ENCODE measurements at places on chromosomes 4 and X. TPM values are rescaled to one million over a fixed set of nuclear protein-coding genes. Genes with fewer than 3 reads are reported as not detected.
A peak's percentile ranks its signal among the peaks of the same experiment; 100 is the strongest.

Gene SLC38A5
- 0.66 TPM for total RNA-seq

Gene IL9R
- not detected for total RNA-seq

Gene OPN1MW
- total RNA-seq, result not detected

DNA sequence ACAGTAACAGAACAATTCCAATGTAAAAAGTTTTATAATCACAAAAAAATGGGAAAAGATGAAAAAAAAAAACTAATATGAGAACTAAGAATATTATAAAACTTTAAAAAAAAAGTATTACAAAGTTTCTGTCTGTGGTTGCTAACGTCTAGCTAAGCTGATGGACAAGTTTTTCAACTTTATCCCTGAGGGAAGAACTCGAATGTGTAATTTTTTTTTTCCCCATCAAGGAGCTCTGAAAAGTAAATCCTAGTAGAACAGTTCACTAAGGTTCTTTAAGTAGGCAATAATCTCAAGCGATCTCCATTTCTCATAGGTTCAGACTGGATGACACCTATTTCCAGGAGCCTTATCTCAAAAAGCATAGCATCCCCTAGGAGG, 14.2 kb downstream of the ADGRA3 start:
- H3K27ac ChIP-seq, result no peak overlapping the region
- peaks cover 4% of the 10 kb centered on the region for H3K4me1 ChIP-seq
- no peak overlapping the region for H3K4me3 ChIP-seq

- no peak overlapping the region for H3K4me3 ChIP-seq
- H3K36me3 ChIP-seq, result no peaks in the 10 kb centered on the region
- no peak overlapping the region for H3K27ac ChIP-seq
- no peaks in the 10 kb centered on the region for H3K4me1 ChIP-seq
- H3K27me3 ChIP-seq, result peaks cover 91% of the 10 kb centered on the region
Measured at GRCh38 chrX:102129473-102129872, 4.0 kb downstream of the TCEAL2 start.

DNA sequence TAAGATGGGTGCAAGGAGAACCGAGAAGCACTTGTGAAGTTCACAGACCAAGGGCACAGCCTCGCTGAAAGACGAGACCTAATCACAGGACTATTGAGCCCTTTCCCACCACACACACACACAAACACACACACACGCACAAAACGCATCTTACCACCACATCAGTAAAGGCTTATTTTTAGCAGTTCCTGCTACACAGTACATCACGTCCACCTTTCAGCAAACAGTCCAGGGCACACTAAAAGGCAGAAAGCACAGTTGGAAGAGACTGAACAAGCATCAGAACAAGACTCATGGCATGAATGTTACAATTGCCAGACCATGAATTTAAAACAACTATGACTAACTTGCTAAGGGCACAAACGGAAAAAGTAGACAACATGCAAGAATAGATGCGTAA, 83.6 kb upstream of the MAPK10 start:
- no peaks in the 10 kb centered on the region for H3K4me1 ChIP-seq
- H3K27ac ChIP-seq, result no peak overlapping the region
- H3K36me3 ChIP-seq, result no peaks in the 10 kb centered on the region
- DNase-seq, result no peak

DNA sequence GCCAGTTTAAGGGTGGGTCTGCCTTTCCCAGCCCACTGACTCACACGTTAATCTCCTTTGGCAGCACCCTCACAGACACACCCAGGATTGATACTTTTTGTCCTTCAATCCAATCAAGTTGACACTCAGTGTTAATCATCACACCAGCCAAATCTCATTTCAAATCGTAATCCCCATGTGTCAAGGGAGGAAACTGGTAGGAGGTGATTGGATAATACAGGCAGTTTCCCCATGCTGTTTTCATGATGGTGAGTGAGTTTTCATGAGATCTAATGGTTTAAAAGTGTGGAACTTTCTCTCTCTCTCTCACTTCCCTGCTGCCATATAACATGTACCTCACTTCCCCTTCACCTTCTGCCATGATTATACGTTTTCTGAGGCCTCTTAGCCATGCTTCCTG, 647.2 kb upstream of the FRG1 start:
- H3K27me3 ChIP-seq, result no peaks in the 10 kb centered on the region
- no peaks in the 10 kb centered on the region for H3K36me3 ChIP-seq
- no peak for DNase-seq

GRCh38 chr4:57090079-57090478, 20.1 kb downstream of the IGFBP7 start:
- H3K27ac ChIP-seq, result peak overlapping the region; percentile 100
- H3K4me1 ChIP-seq, result peaks cover 63% of the 10 kb centered on the region
- no peak overlapping the region for H3K4me3 ChIP-seq
- H3K36me3 ChIP-seq, result no peaks in the 10 kb centered on the region

- no peaks in the 10 kb centered on the region for H3K27me3 ChIP-seq
- peaks cover 100% of the 10 kb centered on the region for H3K36me3 ChIP-seq
- no peak for DNase-seq
- H3K4me1 ChIP-seq, result peaks cover 61% of the 10 kb centered on the region
- H3K4me3 ChIP-seq, result no peak overlapping the region
Measured at GRCh38 chr4:10081218-10081606, 35.4 kb downstream of the WDR1 start.

DNA sequence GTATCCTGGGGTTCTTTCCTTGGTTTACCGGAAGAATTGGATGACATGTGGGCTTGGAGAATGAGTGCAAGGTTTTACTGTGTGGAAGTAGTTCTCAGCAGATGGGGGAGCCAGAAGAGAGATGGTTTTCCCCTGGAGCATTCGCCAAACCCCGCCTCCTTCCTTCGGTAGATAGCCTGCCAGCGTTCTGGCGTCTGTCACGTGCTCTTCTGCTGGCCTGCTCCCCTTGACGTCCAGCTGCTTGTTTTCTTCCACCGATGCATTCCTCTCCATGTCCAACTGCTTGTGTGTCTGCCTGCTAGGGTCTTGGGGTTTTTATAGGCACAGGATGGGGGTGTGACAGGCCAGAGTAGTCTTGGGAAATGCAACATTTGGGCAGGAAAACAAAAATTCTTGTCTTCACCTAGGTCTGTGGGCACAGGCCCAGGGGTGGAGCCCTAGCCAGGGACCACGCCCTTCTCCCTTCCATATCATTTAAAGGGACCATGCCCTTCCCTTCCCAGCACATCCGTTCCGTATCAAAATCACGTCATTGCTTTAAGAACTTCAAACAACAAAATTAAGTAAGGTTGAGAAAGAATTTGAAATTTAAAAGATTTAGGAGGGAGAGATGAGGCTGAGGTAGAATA, 538.7 kb upstream of the SMIM31 start:
- H3K27ac ChIP-seq, result no peak overlapping the region
- no peaks in the 10 kb centered on the region for H3K36me3 ChIP-seq
- no peak overlapping the region for H3K4me3 ChIP-seq
- no peak for DNase-seq

DNA sequence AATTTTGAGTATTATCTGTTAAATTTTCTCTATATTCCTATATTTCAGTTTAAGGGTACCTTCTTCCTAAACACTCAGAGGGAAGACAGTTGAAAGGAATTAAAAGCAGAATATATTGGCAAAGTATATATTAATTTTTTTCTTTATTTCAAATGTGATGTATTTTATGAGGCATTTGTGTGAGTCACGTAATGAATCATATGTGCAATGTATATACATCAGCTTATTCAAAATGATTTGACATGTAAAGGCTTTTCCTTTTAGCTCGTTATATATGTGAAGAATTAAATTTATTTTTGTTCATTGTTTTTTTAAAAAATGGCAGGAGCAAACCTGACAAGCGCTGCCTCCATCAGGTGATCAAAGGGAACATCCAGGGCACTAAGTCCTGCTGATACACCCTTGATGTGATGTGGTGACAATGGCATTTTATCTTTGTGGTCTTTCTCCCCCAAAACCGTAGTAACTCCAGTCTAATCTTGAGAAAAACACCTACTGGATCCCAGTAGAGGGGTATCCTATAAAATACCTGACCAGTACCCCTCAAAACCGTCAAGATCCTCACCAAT, 8.9 kb downstream of the WWC2 start:
- DNase-seq, result no peak
- H3K27me3 ChIP-seq, result no peaks in the 10 kb centered on the region
- no peaks in the 10 kb centered on the region for H3K36me3 ChIP-seq
- H3K27ac ChIP-seq, result no peak overlapping the region
- no peak overlapping the region for H3K4me3 ChIP-seq

DNA sequence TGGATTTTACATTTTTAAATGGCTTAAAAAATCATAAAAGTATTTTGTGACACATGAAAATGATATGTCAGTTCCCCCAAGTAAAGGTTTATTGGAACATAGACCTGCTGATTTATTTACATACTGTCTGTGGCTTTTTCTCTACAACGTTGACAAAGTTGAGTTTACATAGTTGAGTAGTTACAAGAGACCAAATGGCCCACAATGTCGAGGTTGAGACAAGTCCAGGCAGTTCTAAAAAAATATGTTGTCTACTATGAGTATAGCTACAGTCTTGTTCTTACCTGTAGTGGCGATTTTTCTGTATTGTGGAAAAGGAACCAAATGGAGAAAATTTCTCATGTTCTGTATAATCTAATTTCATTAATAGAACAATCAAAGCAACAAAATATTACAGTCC, 163.2 kb downstream of the FRAS1 start:
- no peaks in the 10 kb centered on the region for H3K36me3 ChIP-seq
- no peak overlapping the region for H3K27ac ChIP-seq
- H3K4me1 ChIP-seq, result no peaks in the 10 kb centered on the region
- DNase-seq, result no peak
- no peaks in the 10 kb centered on the region for H3K27me3 ChIP-seq
